Esophagus squamous epithelium (tissue), 5 donors: ENCODE measurements at places on chromosomes 2 and 18. TPM values are rescaled to one million over a fixed set of nuclear protein-coding genes. Genes with fewer than 3 reads are reported as not detected.

- no peaks in the 10 kb centered on the region for H3K4me1 ChIP-seq
- no peak overlapping the region for H3K27ac ChIP-seq
- DNase-seq = no peak
- no peaks in the 10 kb centered on the region for H3K27me3 ChIP-seq
- H3K36me3 ChIP-seq = no peaks in the 10 kb centered on the region
These were observed 778.3 kb upstream of the NRXN1 start for GRCh38 chr2:51810197-51810596.

DNA sequence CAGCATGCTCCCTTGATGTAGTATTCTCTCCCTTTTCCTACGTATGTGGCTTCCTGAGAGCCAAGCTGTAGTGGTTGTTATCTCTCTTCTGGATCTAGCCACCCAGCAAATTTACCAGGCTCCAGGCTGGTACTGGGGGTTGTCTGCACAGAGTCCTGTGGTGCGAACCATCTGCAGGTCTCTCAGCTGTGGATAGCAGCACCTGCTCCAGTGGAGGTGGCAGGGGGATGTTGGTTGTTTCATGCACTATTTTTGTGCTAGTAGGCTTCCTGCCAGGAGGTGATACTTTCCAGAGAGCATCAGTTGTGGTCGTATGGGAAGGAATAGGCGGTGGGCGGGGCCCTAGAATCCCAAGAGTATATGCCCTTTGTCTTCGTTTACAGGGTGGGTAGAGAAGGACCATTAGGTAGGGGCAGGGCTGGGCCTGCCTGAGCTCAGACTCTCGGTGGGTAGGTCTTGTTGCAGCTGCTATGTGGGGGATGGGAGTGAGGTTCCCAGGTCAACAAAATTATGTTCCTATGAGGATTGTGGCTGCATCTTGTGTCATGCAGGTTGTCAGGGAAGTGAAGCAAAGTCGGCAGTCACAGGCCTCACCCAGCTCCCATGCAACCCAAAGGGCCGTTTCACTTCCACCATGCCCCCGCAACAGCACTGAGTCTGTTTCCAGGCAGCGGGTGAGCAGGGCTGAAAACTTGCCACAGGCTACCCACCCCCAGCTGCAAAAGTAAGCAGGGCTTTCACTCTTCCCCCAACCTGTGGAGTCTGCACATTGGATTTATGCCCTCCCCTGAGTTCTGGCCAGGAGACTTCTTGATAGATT, 1139.5 kb downstream of the BCL11A start:
- H3K36me3 ChIP-seq = no peaks in the 10 kb centered on the region
- H3K27me3 ChIP-seq = no peaks in the 10 kb centered on the region
- H3K4me1 ChIP-seq = no peaks in the 10 kb centered on the region
- no peak for DNase-seq
- H3K4me3 ChIP-seq = no peak overlapping the region
- H3K27ac ChIP-seq = no peak overlapping the region

Gene CROCC2
- not detected for total RNA-seq

Gene ASPRV1
- total RNA-seq = 1.5 TPM

DNA sequence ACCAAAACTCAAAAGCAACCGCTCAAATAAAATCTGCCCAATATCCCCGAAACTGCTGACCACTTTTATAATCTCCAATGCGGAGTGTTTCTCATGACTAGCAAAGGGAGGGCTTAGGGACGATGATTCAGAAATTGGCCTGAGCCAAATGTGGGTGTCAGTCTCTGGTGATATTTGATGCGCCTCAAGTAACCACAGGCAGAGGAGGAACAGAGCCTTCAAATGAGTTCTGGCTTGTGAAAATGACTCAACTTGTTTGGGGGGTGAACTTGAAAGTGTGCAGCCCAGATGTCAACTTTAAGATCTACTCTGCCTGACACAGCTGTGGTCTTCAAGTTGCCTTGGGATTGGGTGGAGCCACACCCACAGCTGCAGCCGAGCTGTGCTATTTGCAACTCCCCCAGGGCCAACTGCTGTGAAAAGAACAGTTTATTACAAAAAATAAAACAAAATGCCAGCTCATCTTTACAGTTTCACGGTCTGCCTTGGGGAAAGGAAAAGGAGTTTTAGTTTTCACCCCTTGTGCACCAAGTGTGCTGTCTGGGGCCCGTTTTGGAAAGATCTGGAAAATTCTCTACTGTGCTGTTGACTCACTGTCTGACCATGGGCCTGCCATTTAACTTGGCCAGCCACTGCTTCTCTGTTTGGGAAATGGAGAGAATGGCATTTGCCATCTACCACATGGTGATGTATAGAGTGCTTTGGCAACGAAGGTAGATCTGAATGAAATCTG, 222.1 kb downstream of the MTX2 start:
- peak overlapping the region; percentile 22 for H3K4me3 ChIP-seq
- no peaks in the 10 kb centered on the region for H3K27me3 ChIP-seq
- peak; percentile 6 for DNase-seq
- H3K4me1 ChIP-seq = peaks cover 58% of the 10 kb centered on the region

GRCh38 chr2:168439536-168439935, 16.5 kb upstream of the CERS6 start:
- H3K36me3 ChIP-seq = no peaks in the 10 kb centered on the region
- no peak overlapping the region for H3K4me3 ChIP-seq

DNA sequence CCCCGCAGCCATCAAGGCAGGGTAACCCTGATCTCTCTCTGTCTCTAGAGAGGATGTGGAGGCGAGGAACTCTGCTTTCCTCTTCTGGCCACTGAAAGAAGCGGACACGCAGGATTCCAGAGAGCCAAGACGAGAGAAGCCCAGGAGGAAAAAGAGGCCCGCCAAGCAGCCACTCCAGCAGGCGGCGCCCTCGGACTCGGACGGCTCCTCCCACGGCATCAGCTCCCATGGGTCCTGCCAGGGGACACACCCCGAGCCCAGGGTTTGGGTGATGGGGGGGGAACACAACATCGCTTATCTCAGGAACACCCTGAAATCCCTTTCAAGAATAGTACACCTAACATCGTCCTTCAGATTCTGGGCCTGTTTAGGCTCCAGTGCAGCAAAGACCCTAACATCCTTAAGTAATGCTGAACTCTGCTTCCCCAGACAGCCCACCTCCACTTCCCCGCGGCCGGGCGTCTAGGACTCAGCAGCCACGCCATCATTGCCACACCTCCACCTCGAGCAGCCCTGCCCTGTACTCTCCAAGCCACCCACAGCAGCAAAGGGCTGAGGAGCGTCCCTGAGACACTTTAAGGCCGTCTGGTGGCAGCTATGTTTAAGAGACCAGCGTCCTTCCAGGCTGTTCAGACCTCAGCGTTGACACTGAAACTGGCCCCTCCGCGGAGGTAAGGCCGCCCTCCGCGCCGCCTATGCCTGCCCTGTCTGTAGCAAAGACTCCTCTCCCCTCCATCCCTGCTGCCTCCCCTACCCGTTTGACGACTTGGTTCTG, 34.3 kb upstream of the CNGA3 start:
- peaks cover 10% of the 10 kb centered on the region for H3K4me1 ChIP-seq
- no peak for DNase-seq
- no peak overlapping the region for H3K4me3 ChIP-seq
- no peaks in the 10 kb centered on the region for H3K27me3 ChIP-seq
- H3K27ac ChIP-seq = no peak overlapping the region

Gene HOXD12
- total RNA-seq = not detected

GRCh38 chr2:217316743-217317142, 456.9 kb upstream of the TNP1 start:
- DNase-seq = no peak
- H3K36me3 ChIP-seq = no peaks in the 10 kb centered on the region
- H3K27ac ChIP-seq = no peak overlapping the region

- no peaks in the 10 kb centered on the region for H3K27me3 ChIP-seq
- no peak overlapping the region for H3K4me3 ChIP-seq
- no peak for DNase-seq
These were observed 212.7 kb upstream of the SALL3 start for GRCh38 chr18:78766651-78767533.

Gene EGR4
- total RNA-seq = not detected

DNA sequence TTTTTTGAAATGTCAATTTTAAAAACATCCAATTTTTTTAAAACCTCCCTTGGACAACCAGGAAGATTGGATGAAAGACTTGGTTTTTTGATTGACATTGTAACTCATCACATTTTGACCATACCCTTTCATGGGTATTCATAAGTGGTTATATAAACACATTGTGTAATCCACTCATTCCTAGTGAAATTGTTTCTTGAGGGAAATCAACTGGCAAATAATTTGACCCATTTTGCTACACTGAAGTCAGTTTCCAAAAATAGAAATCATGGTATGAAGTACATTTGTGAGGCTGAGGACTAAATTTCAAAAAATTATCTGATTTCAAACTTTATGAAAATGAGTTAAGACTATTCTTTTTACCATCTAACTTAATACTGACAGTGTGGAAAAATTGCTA, 31.5 kb downstream of the FBXO48 start:
- no peak for DNase-seq
- peaks cover 18% of the 10 kb centered on the region for H3K4me1 ChIP-seq
- H3K27me3 ChIP-seq = no peaks in the 10 kb centered on the region
- H3K27ac ChIP-seq = no peak overlapping the region

DNA sequence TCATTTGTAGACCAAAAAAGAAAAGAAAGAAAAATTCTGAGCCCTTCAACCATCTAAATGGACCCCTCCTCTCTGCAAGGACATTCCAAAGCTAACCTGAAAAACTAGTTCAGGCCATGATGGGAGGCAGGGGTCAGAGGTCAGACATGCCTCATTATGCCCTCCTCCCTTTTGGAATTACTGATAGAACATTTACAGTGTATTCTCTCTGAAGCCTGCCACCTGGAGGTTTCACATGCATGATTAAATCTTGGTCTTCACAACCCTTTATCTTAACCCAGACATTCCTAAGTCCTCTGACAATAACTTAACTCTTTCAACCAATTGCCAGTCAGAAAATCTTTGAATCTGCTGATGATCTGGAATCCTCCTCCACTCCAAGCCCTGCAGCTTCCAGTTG, 86.0 kb downstream of the SPP2 start:
- H3K27ac ChIP-seq = no peak overlapping the region
- H3K36me3 ChIP-seq = no peaks in the 10 kb centered on the region
- no peaks in the 10 kb centered on the region for H3K27me3 ChIP-seq
- H3K4me1 ChIP-seq = peaks cover 46% of the 10 kb centered on the region
- DNase-seq = no peak
- H3K4me3 ChIP-seq = no peak overlapping the region

- H3K4me3 ChIP-seq = no peak overlapping the region
- no peaks in the 10 kb centered on the region for H3K36me3 ChIP-seq
- no peak for DNase-seq
- no peak overlapping the region for H3K27ac ChIP-seq
These were observed 58.2 kb upstream of the ZEB2 start for GRCh38 chr2:144578099-144578498.

DNA sequence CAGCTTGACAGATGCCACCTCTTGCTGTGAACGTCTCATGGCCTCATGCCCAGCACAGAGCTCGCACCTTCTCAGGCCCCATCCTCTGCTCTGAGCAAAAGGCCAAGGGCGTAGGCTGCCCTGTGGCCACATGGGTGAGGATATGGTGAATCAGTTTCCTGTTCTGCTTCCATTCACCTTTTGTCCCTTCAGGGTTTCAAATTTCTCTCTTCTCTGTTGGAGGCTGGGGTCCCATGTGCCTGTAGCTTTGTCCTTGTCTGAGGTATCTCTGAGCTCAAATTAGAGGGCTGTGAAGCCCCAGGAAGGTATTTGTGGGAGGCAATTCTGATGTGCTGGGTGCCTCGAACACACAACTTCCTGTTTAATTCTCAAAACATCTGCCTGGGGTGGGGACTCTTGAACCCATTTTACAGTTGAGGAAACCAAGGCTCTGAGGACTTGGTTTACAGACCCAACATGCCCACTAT, 29.0 kb downstream of the ZAP70 start:
- no peaks in the 10 kb centered on the region for H3K27me3 ChIP-seq
- peaks cover 4% of the 10 kb centered on the region for H3K4me1 ChIP-seq
- H3K27ac ChIP-seq = no peak overlapping the region

DNA sequence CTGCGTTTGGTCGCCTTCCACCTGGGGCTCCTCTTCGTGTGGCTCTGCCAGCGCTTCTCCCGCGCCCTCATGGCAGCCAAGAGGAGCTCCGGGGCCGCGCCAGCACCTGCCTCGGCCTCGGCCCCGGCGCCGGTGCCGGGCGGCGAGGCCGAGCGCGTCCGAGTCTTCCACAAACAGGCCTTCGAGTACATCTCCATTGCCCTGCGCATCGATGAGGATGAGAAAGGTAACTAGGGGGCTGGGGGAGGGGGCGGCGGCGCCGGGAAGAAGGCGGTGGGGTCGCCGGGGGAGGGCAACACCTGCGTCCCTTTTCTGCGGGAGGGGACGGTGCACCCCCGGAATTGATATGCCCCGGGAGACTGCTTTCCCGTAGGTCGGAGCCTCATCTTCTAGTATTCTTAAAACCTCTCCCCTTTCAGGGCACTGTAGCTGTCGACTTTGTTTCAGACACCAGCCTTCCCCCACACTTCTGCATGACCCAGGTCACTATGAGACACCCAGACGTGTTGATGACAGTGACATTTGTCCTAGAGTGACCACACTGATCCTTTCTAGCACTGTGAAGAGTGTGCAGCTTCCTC, 755 bp downstream of the SPAST start:
- peak overlapping the region; percentile 85 for H3K27ac ChIP-seq
- no peak for DNase-seq
- H3K4me1 ChIP-seq = peaks cover 40% of the 10 kb centered on the region

Gene CFAP210
- total RNA-seq = not detected

- no peaks in the 10 kb centered on the region for H3K36me3 ChIP-seq
- H3K27me3 ChIP-seq = no peaks in the 10 kb centered on the region
- H3K27ac ChIP-seq = peak overlapping the region; percentile 26
- H3K4me1 ChIP-seq = peaks cover 26% of the 10 kb centered on the region
- DNase-seq = no peak
- H3K4me3 ChIP-seq = no peak overlapping the region
These were observed 41.9 kb downstream of the LPIN2 start for GRCh38 chr18:2970772-2971659.

- H3K27me3 ChIP-seq = no peaks in the 10 kb centered on the region
- no peak overlapping the region for H3K4me3 ChIP-seq
- no peak for DNase-seq
- H3K4me1 ChIP-seq = peaks cover 22% of the 10 kb centered on the region
These were observed 3.3 kb downstream of the PDCD1 start for GRCh38 chr2:241855245-241855887.

DNA sequence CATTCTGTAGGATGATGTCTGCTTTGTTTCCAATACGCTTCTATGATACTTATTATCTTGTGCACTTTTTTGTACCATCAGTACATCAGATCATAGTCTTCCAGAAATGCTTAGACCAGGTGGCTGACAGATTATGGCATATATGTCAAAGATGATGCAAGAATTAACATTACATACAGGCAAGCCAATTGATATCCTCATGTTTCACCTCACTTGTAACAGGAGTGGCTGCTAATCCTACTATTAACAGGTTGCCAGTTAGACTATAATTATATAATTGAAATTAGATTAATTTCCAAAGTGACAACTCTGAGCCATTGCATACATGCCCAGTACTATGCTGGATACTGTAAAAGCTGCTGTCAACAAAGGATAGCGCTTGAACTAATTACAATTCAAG, 77.2 kb downstream of the TLK1 start:
- H3K27ac ChIP-seq = no peak overlapping the region
- H3K36me3 ChIP-seq = no peaks in the 10 kb centered on the region
- H3K27me3 ChIP-seq = no peaks in the 10 kb centered on the region
- H3K4me1 ChIP-seq = peaks cover 4% of the 10 kb centered on the region
- DNase-seq = no peak
